ENCODE measurements at places on chromosomes 16 and 17.
A peak's percentile ranks its signal among the peaks of the same experiment; 100 is the strongest.

DNA sequence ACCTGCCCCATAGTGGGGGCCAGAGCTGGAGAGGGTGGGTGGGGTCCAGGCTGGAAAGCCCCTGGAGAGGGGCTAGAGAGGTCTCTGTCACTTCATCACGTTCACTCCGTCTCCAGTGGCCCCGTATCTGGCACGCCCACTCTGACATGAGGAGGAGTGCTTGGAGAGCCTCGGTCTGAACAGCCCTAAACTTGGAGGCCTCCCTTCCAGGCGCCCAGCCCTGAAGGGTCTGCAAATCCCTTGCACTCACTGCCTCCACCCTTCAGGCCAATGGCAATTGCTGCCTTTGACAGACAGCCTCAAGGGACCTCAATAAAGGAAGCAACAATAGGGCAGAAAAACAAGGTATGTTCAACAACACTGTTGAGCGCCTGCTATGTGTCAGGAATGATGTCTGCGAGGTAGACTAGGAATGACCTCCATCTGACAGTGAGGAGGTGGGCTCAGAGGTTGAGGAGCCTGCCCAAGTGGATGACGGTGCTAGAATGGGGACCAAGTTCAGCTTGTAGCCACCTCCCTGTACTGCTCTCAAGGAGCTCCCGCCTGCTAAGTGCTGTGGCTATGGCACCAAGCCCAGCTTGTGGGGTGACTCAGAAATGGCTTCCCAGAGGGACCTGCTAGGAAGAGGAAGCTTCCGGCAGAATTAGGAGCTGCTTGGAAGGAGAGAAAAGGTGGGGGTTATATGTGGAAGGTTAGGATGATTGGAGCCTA lies 2.9 kb upstream of the EPX start:
- DNase-seq: peak; percentile 42

GRCh38 chr17:43070872-43071271 lies 45.8 kb downstream of the RND2 start:
- DNase-seq: no peak

- DNase-seq: no peak
Measured at GRCh38 chr17:77376795-77377709, 236.3 kb downstream of the SEC14L1 start.

DNA sequence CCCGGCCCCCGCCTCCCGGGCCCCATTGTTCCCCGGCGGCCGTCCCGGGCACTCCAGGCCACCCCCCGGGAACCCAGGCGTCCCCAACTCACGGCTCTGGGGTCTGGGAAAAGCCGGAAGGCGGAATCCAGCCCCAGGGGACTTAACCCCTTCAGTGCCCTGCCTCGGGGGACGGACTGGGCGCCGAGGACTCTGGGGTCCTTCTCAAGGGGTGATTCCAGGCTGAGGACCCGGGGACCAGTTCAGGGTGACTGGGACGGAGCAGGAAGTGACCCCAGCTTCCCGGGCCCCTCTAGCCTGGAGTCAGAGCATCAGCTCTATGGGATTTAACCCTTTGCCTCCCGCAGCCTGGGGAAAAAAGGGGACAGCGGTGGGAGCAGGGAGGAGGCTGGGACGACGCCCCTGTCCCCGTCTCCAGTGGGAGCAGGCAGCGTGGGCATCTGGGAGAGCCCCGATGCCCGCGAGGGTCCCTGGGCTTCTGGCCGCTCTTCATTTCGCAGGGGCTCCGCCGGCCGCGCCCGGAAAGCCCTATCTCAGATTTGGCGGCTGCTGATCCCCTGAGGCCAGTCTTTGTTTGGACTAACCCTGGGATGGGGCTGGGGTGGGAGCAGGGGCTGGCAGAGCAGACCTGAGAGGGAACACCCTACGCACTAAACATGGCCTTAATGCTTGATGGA lies at the start of gene ZNF629:
ZNF629 (minus strand) TSS at position 270 of the 677 bp plus-strand sequence. CDS start 2,723 bp downstream, outside the sequence.
- DNase-seq: no peak
